ENCODE measurements at places on chromosomes 7 and 10. TPM values are rescaled to one million over a fixed set of nuclear protein-coding genes. Genes with fewer than 3 reads are reported as not detected.

- H3K27me3 ChIP-seq: no peaks in the 10 kb centered on the region
- H3K36me3 ChIP-seq: no peaks in the 10 kb centered on the region
- no peak overlapping the region for H3K4me3 ChIP-seq
- no peak overlapping the region for H3K27ac ChIP-seq
- no peaks in the 10 kb centered on the region for H3K4me1 ChIP-seq
These were observed 67.8 kb upstream of the PPP2R2D start for GRCh38 chr10:131833013-131833412.

DNA sequence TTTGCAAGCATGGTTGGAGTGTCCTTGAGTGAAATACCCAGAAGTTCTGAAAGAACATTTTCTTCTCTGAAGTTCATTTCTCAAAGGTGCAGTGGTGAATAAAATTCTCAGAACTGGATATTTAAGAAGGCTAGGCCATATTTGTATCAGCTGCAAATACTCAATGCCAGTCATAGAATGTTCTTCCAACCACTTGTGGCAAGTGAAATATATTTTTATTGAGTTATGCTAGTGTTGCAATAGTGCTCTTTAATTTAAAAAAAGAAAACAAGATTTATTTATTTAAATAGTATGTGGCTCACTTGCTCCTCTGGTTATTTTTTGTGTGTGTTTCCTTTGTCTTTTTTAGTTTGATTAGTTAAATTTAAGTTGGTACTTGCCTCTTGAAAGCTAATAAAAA, 64.5 kb downstream of the PALS2 start:
- no peak overlapping the region for H3K4me3 ChIP-seq
- no peaks in the 10 kb centered on the region for H3K27me3 ChIP-seq
- no peak for DNase-seq
- H3K27ac ChIP-seq: no peak overlapping the region
- no peaks in the 10 kb centered on the region for H3K4me1 ChIP-seq

- H3K36me3 ChIP-seq: no peaks in the 10 kb centered on the region
- H3K4me3 ChIP-seq: no peak overlapping the region
- H3K27ac ChIP-seq: no peak overlapping the region
- H3K4me1 ChIP-seq: no peaks in the 10 kb centered on the region
- H3K27me3 ChIP-seq: no peaks in the 10 kb centered on the region
These were observed 83.9 kb downstream of the LHPP start for GRCh38 chr10:124545351-124546054.

- H3K27me3 ChIP-seq: no peaks in the 10 kb centered on the region
- no peaks in the 10 kb centered on the region for H3K36me3 ChIP-seq
- no peak overlapping the region for H3K4me3 ChIP-seq
These were observed 240.2 kb downstream of the ADAM12 start for GRCh38 chr10:126147866-126148587.

Gene SPACDR
- 0.54 TPM for total RNA-seq

Measured in kidney (tissue), 22 donors.